ENCODE measurements at places on chromosomes 7 and 10.
A peak's percentile ranks its signal among the peaks of the same experiment; 100 is the strongest.

DNA sequence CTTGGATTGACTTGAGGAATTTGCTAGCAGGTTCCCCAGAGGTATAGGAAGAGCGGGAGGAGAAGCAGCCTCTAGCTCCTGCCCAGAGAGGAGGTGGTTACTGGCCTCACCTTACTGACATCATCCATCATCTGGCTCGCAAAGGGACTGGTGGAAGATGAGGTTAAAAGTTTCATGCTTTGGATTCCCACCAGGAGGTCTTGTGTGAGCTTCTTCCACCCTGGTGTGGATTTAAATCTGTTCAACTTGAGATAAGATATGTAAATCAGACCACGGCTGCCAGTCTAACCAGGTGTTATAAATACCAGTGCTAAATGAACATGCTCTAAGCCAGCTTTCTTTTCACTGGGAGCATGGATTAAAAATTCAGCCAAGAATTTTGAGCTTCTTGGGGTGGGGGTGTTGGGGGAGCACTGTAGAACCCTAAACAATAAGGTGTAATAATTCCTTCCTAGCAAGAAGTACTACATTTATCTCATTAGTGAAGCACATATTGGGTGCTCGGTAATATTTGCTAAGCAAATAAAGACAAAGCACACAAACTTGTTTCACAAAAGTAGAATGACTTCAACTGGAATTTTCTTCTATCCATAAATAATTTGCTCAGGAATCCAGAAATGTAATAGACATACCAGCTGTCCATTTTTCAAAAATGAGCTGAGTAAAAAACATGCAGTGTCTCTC, 7.8 kb downstream of the PROSER2 start:
- no peak for DNase-seq

DNA sequence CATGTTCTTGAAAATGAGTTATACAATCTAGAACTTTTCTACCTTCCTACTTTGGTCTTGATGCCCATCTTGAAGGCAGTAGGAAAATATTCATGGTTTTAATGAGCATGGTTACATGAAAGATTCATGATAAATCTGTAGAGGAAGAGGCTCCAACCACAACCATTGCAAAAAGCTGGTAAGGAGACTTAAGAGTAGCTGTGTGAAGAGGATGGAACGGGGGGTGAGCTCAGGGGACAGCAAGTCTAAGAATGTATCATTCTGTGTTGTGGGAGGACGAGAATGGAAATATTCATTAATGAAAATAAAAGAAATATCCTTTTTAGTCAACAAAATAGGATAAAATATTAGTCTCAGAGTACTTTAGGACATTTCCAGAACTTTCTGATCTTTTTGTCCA, 81.1 kb downstream of the BMPER start:
- no peak for DNase-seq

GRCh38 chr10:74640134-74640921, 186.1 kb upstream of the KAT6B start:
- no peak for DNase-seq

DNA sequence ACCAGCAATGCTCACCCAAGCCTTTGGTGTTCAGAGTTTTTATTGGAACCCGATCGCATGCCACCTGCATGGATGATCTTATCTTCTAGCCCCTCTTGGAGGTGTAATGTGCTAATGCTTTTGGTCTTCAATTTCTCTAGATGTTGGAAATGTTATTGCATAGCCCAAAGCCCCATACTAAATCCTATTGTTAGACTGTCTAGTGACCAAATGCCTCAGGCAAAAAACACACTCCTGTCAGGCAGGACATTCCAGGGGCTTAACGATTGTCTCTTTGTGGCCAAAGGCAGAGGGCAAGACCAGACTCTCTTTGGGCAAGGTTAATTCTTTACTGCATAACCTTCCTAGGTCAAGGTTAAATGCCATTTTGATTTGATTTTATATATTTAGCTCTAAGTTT, 187.9 kb downstream of the BMPER start:
- no peak for DNase-seq

- no peak for DNase-seq
Observed at GRCh38 chr7:90455163-90456030, 14.0 kb upstream of the PTTG1IP2 start.

GRCh38 chr7:154096-154799, 38.1 kb upstream of the FAM20C start:
- no peak for DNase-seq

DNA sequence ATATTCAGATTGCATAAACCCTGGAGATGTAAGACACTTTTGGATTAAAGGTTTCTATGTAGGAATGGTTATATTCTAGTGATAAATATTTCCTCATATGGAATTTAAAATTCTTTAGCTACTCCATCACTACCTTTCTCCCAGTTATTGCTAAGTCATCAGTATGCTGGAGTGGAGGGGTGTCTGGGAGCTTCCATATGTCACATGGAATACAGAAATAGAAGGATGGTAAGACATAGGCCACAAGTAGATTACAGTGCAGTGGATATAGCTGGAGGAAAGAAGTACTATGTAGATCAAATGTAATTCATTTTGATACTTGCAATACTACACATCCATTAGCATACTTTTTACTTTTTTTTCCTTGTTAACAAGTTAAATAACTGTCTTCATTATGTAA, 428.4 kb downstream of the ARL4A start:
- DNase-seq = no peak

DNA sequence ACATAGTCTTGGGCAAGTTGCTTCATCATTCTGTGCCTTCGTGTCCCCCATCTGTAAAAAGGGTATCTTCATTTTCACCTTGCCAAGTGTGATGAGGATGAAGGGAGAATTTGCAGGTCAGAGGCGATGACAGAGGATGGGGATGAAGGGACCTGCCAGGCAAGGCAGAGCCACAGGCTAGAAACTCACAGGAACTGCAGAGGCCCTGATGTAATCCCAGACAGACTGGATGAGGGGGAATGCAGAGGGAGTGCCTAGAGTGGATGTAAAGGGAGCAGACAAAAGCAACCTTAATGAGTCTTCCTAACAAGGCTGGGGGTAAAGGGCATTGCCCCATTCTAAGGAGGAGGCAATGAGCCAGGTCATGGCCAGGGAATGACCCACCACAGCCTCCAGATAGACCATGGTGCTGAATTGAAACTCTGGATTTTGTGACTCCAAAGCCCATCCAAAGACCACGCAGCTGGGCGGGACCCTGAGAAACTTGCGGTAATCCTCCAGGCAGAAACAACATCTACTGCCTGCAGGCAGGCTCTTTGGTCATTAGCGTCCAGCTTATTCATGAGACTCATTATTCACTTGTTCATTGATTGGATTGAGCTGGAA, 1.9 kb downstream of the ANTXRL start:
- no peak for DNase-seq

DNA sequence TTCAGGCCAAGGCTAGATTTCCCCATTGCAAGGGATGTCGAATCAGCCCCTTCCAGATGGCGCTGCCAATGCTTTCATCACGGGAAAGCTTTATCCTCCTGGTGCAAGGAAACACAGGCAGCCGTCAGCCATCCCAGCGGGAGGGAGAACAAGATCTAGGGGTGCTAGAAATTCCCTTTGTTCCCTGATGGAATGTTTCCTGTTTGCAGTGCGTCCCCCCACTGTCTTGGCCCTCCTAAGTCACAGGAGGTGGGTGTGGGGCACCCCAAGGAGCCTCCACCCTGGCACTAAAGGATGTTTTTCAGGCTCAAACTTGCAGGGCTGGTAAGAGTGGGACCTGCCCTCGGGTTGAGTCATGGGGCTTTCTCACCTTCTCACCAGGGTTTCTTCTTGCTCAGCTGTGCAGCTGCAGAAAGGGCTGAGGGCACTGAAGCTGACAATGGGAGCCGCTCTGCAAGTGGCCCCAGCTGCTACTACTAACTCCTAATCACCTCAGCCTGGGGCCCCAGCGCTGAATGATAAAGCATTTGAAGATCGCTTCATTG, 103.6 kb downstream of the PRPF18 start:
- DNase-seq = no peak

DNA sequence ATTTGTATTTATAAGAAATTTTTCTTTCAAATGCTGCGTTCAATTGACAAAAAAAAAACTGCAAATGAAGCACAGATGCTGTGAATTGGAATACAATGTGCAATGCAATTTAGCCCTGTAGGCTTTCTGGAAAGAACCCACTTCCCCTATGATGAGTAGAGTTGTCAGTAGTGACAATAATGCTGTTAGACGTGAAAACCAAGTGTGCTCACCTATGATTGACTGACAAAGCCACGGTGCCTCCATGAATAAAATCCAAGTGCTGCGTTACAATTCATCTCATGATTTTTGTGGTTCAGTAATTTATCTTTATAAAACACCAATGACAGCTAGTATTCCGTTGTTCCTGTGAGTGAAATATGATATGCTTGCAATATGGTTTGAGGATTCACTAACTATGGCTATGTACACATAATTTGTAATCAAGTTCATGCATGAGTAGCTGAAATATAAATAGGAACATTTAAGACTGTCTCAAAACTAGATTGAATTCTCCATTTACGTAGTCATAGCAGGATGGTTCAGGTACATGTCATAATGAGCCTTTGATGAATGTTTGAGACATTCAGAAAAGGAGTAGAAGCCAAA, 1160.3 kb downstream of the CNTNAP2 start:
- DNase-seq = no peak

DNA sequence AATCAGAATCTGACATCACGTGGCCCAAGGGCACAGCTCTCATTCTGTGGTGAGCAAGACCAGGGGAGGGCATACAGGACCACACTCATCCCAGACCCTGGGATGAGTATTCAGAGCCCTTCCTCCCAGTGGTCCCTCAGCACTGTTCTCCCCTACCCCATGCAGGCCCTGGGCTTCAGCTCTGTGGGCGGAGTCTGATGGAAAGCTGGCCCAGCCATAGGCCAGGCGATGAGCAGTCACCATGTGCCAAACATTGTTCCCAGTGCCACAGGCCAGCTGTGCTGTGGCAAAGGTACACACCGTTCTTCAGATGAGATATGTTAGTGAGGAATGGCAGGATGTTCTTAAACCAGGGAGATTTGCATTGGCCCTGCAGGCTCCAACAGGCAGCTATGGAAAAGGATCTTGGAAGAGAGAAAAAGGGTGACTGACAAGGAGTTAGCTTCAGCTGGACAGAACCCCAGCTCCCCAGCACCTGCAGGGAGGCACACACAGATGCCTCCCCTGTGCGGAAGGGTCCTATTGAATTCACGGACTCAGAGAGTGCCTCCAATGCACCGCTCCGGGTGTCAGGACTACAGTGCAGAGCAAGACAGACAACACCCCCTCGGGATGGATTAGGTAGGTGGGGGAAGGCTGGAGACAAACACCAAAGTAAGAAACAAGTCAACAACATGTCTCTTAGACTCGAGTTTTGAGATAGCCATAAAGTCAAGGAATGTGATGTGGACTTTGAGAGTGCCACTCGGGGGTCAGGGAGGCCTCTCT, 596.0 kb upstream of the MGMT start:
- DNase-seq = no peak

- DNase-seq = no peak
Observed at GRCh38 chr10:93224005-93224779, 150.5 kb downstream of the CYP26A1 start.

DNA sequence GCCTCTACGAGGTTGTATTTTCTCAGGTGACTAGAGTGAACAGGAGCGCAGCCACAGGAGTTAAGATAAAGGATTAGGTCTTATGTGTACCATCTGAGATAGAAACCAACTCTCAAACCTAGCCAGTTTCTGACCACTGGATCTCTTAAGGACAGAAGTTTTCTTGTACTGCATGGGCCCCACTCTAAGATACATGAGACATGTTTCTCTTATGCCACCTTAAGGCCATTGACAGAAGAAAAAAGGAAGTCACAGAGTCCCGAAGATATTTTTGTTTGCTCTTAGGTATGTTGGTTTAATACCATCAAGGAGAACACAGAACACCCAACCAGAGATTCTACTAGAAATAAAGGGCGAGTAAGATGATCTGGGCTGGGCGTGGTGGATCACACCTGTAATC, 335.8 kb downstream of the FRMD4A start:
- DNase-seq = no peak

GRCh38 chr7:34417781-34418180, 240.2 kb upstream of the NPSR1 start:
- no peak for DNase-seq

DNA sequence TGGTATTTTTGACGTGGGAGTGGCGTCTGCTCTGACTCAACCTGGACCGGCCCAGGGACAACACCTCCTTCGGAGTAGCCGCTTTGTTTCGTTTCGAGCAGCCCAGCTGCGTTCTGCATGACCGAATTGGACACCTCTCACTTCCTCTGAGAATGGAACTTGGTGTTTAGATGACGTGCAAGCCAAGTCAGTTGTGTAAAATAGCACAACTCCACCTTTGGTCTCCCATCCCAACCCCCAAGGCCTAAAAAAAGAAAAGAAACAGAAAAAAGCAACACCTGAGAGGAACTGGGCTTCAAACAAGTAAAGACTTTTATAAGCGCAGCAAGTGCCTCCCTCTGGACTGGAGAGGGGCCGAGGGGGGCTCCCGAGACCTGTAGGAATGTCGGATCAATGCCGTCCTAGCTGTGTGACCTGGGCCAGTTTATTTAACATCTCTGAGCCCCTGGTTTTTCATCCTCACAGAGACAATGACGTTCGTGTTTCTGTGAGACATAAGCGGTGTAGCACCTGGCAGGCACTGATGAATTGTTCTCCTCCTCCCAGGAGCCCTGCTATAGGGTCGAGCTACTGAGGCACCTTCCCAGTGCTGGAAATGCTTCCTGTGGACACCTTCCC, 52.0 kb upstream of the SMNDC1 start:
- peak; percentile 91 for DNase-seq

DNA sequence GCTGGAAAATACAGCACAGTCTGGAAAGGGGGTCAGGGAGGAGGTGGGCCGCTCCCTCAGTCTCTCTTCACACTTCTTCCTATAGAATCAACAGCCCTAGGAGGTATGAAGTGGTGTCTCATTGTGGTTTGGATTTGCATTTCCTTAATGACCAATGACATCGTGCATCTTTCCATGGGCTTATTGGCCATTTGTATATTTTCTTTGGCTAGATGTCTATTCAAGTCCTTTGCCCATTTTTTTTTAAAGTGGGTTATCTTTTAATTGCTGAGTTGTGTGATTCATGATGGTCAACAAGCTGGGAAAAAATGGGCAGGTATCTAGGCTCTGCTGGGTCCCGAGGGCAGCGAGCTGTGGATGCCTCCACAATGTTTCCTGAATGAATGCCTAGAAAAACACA, 29.1 kb downstream of the TMEM130 start:
- DNase-seq = no peak

DNA sequence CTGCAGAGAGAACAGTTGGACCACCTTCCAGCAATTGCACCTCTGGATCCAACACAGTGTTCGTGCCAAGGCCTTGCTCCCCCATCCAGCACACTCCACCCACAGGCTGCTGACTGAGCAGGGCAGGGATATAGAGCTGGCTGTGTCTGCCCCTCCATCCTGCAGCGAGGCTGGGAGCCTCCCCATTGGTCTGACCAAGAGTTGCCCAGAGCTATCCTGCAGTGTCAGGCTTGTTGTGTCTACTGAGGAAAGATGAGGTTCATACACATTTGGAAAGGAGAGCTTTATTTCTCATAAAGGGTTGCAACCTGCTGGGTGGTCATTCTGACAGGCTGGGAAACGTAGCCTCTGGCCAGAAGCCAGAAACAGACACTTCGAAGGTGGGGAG, 27.1 kb downstream of the PRF1 start:
- no peak for DNase-seq

GRCh38 chr7:15305002-15305600, 256.7 kb downstream of the AGMO start:
- peak; percentile 5 for DNase-seq
